ENCODE measurements at places on chromosomes 6 and 20.

- no peak for DNase-seq
Measured at GRCh38 chr6:53795340-53795701, 516 bp downstream of the LRRC1 start.

- DNase-seq, result no peak
Measured at GRCh38 chr20:22910287-22910852, 124.7 kb upstream of the SSTR4 start.

DNA sequence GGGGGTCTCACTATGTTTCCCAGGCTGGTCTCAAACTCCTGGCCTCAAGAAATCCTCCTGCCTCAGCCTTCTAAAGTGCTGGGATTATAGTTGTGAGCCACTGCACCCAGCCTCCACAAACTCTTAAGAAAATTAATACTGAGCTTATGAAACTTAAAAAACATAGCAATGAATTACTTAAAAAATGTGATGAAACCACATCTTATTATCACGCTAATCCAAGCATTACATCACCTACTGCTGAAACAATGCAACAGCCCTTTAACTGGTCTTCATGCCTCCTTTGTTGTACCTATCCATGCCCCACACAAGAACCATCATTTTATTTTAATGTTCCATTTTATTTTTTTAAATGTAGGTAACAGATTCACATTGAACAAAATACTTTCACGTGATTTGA lies 24.9 kb downstream of the SESN1 start:
- DNase-seq, result no peak

DNA sequence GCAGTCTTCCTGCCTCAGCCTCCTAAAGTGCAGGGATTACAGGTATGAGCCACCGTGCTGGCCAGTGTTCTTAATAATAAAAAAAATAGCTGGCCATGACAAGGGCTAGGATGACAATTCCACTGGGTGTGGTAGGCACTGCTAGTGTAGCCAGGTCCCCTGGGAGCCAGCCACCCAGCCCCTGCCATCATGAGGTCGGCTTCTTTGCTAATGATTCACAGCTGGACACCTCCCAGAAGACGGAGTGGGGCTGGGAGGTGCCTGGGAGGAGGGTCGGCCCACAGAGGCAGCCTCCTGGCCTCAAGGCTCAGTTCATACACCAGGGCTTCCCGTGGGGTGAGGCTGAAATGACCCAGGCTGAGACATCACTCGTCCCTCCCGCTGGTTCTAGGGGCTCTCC lies 230.4 kb downstream of the TAF4 start:
- no peak for DNase-seq

- no peak for DNase-seq
Measured at GRCh38 chr6:109308018-109308492, 74.2 kb downstream of the CD164 start.

All from iPS-NIHi11 (cell line).